CD4-positive, alpha-beta T cell treated with Interleukin-6 at 100 ng/mL for 8 hours (primary cell): ENCODE measurements at places on chromosomes 7 and 10.

DNA sequence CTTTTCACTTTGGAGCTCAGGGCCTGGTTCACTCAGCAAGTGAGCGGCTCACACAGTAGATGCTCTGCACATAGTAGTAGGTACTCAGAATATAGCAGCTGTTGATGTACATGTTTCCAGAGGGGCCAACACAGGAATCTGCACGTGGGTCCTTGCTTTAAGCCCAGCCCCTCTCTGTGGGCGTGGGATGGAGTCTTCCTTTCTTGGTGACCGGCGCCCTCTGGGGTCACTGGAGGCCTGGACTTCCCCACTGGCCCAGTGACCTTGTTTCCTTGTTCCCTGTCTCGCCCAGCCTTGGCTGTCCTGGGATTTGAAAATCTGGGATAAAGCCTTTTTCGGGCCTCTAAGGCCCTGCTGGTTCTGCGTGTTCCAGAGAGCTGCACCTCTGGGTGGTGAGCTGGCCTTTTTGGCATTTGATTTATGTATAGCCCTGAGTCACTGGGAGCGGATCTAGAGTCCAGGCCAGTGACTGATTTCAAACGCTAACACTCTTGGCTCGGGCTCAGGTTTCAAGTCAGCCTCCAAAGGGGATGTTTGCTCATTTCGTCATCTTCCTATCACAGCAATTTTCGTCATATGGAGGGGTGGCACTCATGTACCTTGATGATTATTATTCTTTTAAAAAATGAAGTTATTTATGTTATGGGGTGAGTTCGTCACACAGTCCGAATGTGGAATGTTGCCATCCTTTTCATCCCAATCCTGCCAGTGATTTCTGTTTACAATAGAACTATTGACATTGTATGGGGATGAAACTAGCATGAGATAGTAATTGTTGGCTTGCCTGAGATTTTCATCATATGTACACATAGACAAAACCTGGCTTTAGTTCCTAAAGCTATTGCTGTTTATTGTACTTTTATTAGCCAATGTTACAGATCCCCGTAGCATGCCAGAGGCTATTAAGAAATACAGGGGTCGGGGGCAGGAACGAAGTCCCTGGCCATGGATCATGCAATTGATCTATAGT, 65.5 kb downstream of the CUX1 start:
- no peak for DNase-seq

GRCh38 chr10:71773221-71773971, at the start of gene VSIR:
TSS of gene VSIR (minus strand) at chr10:71773520. CDS start at chr10:71773439, 81 bp downstream.
- DNase-seq: peak; percentile 90

DNA sequence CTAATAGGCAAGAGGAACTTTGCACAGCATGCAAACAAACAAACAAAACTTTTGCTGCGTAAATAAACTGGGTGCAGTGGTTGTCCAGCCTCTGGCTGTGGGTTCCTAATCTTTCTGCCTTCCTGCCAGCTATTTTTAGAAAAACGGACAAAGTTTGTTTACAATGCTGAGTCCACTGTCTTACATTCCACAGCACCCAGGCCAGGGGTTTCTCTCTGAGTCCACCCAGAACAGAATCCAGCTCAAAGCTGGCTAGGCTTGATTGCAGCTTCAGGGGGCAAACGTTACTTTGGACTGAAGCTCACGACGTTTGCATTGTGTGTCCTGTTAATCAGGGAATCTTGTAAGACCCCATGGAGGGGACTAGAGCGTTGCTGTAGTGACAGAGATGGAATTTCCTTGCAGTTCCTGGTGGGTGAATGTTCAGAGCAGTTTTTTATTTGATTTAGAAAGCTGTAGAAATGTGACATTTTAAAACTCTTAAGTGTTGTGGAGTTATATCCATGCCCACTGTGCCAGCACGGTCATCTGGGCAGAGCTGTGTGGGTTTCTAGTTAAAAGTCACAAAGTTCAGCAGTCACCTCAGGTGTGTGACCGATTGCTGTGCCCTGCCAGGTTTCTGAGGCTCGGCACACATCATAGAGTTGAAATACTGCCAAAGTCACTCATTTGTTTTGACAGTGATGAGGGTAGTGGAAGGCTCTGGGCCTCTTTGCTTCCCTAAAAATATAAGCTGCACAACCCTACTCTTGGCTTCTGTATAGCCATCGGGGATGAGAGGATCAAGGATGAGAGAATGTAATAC, 247.0 kb downstream of the STK31 start:
- no peak for DNase-seq

- DNase-seq: no peak
Observed at GRCh38 chr7:14739168-14739840, 163.2 kb downstream of the DGKB start.

DNA sequence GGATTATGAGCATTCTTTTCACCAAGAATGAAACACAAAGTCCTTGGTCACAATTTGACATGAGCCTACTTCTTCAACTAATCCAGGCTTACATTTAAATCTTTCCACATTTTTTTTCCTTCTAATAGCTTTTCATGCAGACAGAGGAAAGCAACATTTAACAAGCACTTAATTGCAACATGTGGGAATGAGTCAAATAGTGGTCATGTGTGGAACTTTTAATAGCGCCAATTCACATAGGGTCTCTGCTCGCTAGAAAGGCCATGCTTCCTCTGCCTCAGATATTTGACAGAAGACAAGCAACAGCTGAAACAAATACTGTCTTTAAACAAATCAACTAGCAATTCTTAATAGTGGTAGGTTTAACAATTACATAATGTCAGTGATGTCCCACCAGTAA, 285.9 kb upstream of the ETV1 start:
- DNase-seq: no peak

DNA sequence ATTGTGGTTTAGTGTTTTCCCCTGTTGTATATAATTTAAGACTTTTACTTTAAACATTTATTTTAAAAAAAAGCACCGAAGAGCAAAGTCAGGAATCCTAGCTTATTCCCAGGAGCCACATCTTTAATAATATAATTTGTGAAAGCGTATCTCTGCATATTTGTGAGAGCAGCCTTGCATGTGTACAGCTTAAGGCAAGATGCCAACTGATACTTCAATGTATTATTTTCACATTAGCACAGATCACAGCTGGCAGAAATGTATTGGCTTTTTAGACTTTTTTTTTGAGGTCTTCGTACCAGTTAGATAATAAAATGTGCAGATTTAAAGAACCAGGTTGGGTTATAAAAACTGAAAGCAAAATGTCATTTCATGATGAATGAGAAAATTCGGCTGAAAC, 845.7 kb upstream of the POT1 start:
- no peak for DNase-seq

GRCh38 chr10:34254596-34254995, 560.5 kb downstream of the PARD3 start:
- DNase-seq: no peak

DNA sequence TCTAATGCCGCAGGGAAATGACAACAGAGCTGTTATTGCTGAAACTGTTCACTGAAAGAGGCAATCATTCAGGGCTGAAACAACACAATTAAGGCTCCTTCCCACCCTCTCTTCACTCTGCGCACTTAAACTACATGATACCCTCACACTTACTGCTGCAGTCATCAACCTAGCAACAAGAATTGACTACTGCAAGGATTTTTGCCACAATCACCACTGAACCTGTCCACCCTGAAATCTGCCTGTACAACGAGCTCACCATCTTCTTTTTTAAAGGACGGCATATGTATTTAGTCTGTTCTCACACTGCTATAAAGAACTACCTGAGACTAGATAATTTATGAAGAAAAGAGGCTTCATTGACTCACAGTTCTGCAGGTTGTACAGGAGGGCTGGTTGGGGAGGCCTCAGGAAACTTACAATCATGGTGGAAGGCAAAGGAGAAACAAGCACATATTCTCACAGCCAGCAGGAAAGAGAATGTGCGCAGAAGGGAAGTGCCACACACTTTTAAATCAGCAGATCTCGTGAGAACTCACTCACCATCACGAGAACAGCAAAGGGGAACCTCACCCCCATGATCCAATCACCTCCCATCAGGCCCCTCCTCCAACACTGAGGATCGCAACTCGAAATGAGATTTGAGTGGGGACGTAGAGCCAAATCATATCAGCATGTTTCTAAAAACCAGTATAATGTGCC, 131.7 kb downstream of the SORCS1 start:
- no peak for DNase-seq

- no peak for DNase-seq
Observed at GRCh38 chr7:137086896-137087295, 218.4 kb downstream of the CHRM2 start.

DNA sequence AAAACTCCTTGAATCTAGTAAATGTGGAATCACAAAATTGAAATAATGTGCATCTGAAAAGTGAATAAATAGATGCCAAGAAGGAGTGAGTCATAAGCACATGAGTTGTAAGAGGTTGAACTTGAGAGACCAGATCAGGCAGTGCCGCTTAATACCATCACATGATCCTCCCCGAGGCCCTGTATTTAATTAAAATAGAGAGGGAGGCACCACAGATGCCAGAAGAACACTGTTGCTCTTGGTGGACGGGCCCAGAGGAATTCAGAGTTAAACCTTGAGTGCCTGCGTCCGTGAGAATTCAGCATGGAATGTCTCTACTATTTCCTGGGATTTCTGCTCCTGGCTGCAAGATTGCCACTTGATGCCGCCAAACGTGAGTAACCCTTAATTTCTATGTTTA, at the start of gene GPNMB:
GPNMB (plus strand) TSS at position 221 of the 400 bp plus-strand sequence; CDS start at position 304, 83 bp downstream.
- no peak for DNase-seq

- DNase-seq: no peak
Observed at GRCh38 chr7:90629297-90629918, 33.3 kb downstream of the CDK14 start.

DNA sequence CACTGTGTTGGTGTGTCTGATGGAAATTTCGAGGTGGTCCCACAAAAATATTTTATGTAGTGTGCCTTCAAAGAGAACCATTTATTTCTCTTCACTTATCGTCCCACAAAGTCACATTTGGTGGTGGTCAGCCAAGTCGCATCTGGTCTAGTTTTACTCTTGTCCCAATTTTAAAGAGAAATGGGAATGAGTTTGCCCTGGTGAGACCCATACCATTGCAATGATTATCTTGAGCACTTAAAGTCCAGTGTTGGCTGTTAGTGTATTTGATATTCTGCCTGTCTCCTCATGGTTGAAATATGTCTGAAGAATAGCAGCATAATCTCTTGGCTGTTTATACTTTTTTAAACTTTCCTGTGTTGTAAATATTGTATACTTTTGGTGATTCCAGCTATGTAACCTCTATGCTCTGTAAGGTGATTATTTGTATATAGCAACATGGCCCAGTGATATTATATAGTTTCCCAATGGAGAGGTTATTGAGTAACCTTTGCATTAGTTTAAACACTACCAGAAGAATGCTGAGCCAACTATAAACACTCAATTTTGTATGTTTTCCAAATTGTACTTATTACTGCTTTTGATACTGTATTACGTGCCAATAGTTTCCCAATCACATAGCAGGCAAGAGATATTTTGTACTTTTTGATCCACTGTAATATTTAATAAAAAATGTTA, 172.2 kb downstream of the RTKN2 start:
- DNase-seq: no peak

GRCh38 chr7:37504801-37505200, 56.1 kb upstream of the ELMO1 start:
- DNase-seq: no peak

GRCh38 chr7:155815332-155816191, 3.3 kb upstream of the SHH start:
- DNase-seq: peak; percentile 30

DNA sequence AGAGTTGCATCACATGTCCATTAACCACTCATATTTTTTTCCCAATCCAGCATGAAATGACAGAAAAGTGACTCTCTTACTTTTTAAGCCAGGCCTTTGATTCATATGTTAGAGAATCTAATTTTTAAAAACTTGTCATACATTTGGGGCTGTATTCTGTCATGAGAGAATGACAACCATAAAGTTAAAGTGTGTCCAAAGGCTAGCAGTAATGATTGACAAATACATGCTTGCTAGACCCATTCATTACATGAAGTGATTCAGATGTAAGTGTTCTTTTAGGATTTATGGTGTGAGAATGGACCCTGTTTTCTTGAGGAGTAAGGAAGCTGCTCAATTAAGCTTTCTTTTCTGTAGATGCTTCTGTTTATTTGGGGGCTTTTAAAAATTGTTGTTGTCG, 75.4 kb downstream of the CSTF2T start:
- DNase-seq: no peak

DNA sequence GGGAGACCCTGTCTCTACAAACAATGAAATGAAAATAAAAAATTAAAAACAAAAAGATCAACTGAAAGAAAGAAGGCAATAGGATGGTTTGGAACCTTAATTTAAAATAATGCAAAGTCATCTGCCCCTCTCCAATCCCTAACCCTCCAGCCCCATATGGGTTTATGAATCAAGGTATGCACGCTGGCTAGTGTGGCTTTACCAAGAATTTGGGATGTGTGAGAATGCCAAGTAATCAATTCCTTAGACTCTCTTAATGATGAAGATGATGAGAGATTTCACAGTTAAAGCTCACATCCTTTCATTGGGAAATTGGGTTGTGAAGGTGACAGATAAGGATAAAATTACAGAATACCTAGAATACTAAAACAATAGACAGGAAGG, 147.1 kb upstream of the AOAH start:
- DNase-seq: no peak

DNA sequence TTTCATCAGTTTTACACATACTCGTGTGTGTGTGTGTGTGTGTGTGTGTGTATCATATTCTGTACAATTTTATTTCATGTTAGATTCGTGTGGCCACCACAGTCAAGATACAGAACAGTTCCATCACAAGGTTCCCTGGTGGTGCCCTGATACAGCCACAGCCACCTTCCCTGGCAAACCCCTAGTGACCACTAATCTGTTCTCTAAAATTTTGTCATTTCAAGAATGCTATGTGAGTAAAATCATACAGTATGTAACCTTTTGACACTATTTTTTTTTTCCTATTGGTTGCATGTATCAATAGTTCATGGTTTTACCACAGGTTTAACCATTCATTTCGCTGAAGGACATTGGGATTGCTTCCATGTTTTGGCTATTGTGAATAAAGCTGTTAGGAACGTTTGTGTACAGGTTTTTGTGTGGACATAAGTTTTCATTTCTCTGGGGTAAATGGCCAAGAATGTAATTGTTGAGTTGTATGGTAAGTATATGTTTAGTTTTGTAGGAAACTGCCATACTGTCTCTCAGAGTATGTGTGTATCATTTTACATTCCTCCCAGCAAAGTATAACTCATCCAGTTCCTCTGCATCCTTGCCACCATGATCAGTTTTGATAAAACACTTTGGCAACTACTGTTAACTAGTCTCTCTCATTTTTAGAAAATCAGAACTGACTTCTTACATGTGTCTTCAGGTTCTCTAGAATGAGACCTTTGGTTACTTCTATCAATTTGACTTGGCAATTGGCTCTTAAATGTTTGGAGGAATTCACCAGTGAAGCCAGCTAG, 20.6 kb downstream of the KLHDC10 start:
- no peak for DNase-seq
